ENCODE measurements at places on chromosomes 2 and 18. TPM values are rescaled to one million over a fixed set of nuclear protein-coding genes. Genes with fewer than 3 reads are reported as not detected.

GRCh38 chr2:1223791-1224190 lies 189.5 kb upstream of the TPO start:
- H3K36me3 ChIP-seq = no peaks in the 10 kb centered on the region
- no peak overlapping the region for H3K4me3 ChIP-seq
- H3K27me3 ChIP-seq = no peaks in the 10 kb centered on the region
- no peak for DNase-seq
- H3K27ac ChIP-seq = no peak overlapping the region

GRCh38 chr2:233819884-233820773 lies 34.2 kb downstream of the HJURP start:
- DNase-seq = no peak
- no peaks in the 10 kb centered on the region for H3K27me3 ChIP-seq
- no peak overlapping the region for H3K4me3 ChIP-seq
- no peak overlapping the region for H3K27ac ChIP-seq

DNA sequence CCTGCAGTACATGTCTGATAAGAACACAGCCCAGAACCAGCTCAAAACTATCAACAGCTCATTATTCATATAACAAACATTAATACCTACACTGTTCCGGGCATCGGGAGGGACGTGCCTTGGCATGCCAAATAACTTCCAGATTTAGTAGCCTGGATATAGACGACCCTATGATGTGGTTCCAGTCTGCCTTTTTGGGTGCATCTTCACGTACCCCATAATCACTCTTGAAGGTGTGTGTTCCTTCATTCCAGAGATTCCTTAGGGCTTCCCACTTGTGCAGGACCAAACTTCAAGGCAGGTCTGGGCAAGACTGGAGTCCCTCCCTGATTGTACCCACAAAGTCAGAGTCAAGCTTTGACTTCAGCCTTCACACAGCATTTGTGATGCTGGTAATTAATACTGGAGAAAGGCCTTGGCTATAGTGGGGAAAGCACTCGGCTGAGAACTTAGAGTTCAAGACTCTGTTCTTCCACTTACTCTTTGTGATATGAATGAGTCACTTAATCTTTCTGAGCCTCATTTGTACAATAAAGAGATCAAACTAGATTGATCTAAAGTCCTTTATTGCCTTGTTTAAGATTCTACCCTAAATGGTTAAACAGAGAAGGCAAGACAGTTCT lies 27.7 kb upstream of the SPATS2L start:
- H3K4me3 ChIP-seq = no peak overlapping the region
- H3K36me3 ChIP-seq = no peaks in the 10 kb centered on the region
- H3K4me1 ChIP-seq = no peaks in the 10 kb centered on the region
- H3K27me3 ChIP-seq = peaks cover 8% of the 10 kb centered on the region
- DNase-seq = no peak

GRCh38 chr2:174636987-174637386 lies 39.4 kb upstream of the WIPF1 start:
- H3K27me3 ChIP-seq = no peaks in the 10 kb centered on the region
- no peak overlapping the region for H3K4me3 ChIP-seq
- DNase-seq = no peak
- H3K4me1 ChIP-seq = peaks cover 40% of the 10 kb centered on the region
- H3K36me3 ChIP-seq = peaks cover 18% of the 10 kb centered on the region

DNA sequence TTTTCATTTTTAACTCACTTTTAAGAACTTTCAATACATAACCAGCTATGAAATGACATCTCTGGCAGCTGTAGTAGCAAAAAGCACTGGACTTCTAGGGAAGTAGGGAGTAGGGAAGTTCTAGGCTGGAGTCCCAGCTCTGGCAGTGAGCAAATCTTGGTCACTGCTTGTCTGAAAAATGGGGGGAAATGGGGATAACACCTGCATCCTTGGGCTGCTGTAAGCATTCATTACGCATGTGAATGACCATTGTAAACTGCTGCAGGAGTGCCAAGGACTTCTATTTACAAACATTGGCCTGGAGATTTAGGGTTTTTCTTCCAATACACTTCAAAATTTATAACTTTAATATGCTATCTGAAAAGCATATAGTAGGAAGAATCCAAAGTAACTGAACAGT lies 972 bp upstream of the MPP4 start:
- H3K4me3 ChIP-seq = no peak overlapping the region
- peaks cover 3% of the 10 kb centered on the region for H3K36me3 ChIP-seq
- H3K4me1 ChIP-seq = no peaks in the 10 kb centered on the region
- H3K27ac ChIP-seq = no peak overlapping the region
- no peak for DNase-seq

GRCh38 chr2:62424899-62425298 lies 81.1 kb downstream of the TMEM17 start:
- no peak overlapping the region for H3K27ac ChIP-seq
- H3K4me1 ChIP-seq = no peaks in the 10 kb centered on the region
- no peak for DNase-seq
- H3K27me3 ChIP-seq = no peaks in the 10 kb centered on the region
- no peaks in the 10 kb centered on the region for H3K36me3 ChIP-seq

LIMS4 gene
- 1.1 TPM for total RNA-seq

GRCh38 chr2:71254078-71254477 lies 27.2 kb upstream of the PAIP2B start:
- no peak overlapping the region for H3K27ac ChIP-seq
- H3K4me1 ChIP-seq = no peaks in the 10 kb centered on the region
- no peaks in the 10 kb centered on the region for H3K36me3 ChIP-seq
- H3K4me3 ChIP-seq = no peak overlapping the region

VAMP5 gene
- total RNA-seq = 18.4 TPM

WIPF1 gene
- 167 TPM for total RNA-seq

RAD51AP2 gene
- not detected for total RNA-seq

DNA sequence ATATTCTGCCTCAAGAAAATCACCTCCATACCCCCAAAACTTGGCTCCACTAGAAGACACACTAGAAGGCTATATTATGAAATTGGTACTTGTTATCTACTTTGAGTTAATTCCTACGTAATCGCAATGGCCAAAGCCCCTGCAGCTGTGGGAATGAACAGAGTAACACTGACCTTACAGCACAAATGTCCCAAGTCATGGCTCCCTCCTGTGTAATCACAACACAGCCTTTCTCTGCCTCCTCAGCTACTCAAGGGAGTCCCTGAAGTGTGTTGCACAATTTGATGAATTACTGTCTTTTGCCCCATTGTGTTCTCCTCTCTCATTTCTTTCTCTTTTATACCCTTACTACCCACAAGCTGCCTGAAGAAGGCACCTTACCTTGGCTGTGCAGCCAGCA lies 375.2 kb downstream of the ARHGAP15 start:
- H3K27ac ChIP-seq = no peak overlapping the region
- peaks cover 30% of the 10 kb centered on the region for H3K36me3 ChIP-seq
- DNase-seq = no peak
- no peak overlapping the region for H3K4me3 ChIP-seq

- H3K27ac ChIP-seq = no peak overlapping the region
- no peaks in the 10 kb centered on the region for H3K27me3 ChIP-seq
- no peaks in the 10 kb centered on the region for H3K36me3 ChIP-seq
- H3K4me1 ChIP-seq = no peaks in the 10 kb centered on the region
Measured at GRCh38 chr2:132560562-132560961, 109.4 kb downstream of the LYPD1 start.

ABHD3 gene
- total RNA-seq = 14.3 TPM

GRCh38 chr2:173696274-173696673 lies 268.9 kb downstream of the SP3 start:
- H3K4me3 ChIP-seq = no peak overlapping the region
- DNase-seq = no peak
- H3K27me3 ChIP-seq = no peaks in the 10 kb centered on the region
- H3K36me3 ChIP-seq = no peaks in the 10 kb centered on the region

DNA sequence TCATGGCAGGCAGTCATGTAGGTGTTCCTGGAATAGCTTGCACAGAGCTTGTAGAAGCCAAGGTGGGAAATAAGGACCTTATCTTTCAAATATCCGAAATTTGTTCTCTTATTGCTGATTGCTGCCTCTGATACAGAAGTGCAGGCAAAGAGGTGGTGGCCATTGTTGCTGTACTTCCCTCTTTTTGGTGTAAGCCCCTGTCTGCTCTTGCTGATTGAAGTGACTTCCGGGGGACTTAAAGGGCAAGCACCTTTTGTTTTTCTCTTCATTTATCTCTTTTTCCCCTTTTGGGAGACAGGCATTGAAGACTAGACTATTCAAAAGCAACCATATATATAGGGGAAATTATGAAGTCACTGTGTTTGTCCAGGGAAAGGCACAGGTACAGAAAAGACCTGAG lies 131.6 kb upstream of the OTX1 start:
- H3K4me3 ChIP-seq = no peak overlapping the region
- no peaks in the 10 kb centered on the region for H3K27me3 ChIP-seq
- no peaks in the 10 kb centered on the region for H3K4me1 ChIP-seq
- H3K27ac ChIP-seq = no peak overlapping the region
- H3K36me3 ChIP-seq = peaks cover 37% of the 10 kb centered on the region

DNA sequence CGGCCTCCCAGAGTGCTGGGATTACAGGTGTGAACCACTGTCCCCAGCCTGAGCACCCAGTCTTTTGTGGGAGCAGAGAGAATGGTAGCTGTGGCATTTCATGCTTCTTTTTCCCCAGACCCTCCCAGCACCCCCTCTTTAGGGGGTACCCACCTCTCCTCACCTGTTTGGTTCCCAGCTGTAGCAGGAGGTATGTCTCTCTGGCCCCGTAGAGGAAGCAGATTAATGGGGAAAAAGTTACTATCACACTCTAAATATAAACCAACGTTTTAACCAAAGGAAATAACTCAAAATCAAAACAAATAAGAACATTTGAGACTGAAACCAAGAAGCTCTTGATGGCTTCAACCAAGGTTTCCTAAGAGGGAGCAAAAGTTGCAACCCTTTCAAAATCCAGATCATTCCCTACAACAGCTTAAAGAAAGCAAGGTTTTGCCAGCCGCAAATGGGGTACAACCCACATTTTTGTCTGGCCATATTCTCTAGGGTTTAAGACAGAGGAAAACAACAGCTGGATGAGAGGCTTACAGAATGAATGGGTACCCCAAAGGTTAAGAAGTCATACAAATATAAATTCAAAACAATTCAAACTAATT lies 8.0 kb downstream of the RNF125 start:
- peak overlapping the region; percentile 57 for H3K4me3 ChIP-seq
- H3K4me1 ChIP-seq = peaks cover 54% of the 10 kb centered on the region
- DNase-seq = no peak
- H3K27ac ChIP-seq = no peak overlapping the region

GRCh38 chr2:147998203-147998602 lies 22.3 kb downstream of the ORC4 start:
- no peaks in the 10 kb centered on the region for H3K27me3 ChIP-seq
- peaks cover 38% of the 10 kb centered on the region for H3K4me1 ChIP-seq
- H3K27ac ChIP-seq = no peak overlapping the region
- H3K36me3 ChIP-seq = peaks cover 27% of the 10 kb centered on the region
- no peak overlapping the region for H3K4me3 ChIP-seq
- DNase-seq = no peak

SLC35F5 gene
- 12.1 TPM for total RNA-seq

DNA sequence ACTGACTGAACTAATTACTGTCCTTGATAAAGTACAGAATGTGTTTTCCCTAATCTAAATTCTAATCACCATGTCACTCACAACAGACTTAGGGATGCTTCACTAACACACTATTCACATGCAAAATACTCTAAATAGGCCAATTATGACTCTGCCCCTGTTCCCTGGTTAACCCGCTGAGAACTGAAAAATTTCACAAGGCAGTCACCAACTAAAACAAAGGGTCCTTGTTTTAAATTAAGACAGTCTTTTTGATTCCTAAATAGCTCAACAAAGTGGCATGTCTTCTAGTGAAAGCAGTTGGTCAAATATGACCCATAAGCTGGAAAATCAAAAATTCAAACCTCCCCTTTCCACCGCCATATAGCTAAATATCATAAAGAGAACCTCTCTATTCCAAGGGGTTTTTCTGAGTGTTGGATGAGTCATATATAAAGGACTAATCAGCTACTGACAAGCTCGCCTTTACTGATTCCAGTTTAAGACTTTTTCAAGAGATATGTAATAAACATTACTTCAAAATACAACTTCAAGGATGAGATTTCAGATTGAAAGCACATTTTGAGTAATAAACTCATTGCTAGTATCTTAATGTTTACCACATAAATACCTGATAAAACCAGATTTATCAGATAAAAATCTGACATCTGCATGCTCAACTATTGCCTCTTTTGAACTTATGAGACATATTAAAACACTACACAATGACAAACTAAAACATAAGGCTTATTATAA lies 235.8 kb downstream of the TCF4 start:
- peaks cover 22% of the 10 kb centered on the region for H3K27me3 ChIP-seq
- H3K4me1 ChIP-seq = no peaks in the 10 kb centered on the region
- H3K36me3 ChIP-seq = no peaks in the 10 kb centered on the region
- H3K27ac ChIP-seq = no peak overlapping the region
- no peak for DNase-seq

ITGA6 gene
- 16.8 TPM for total RNA-seq

SAG gene
- not detected for total RNA-seq

TUBB8B gene
- total RNA-seq = not detected

DNA sequence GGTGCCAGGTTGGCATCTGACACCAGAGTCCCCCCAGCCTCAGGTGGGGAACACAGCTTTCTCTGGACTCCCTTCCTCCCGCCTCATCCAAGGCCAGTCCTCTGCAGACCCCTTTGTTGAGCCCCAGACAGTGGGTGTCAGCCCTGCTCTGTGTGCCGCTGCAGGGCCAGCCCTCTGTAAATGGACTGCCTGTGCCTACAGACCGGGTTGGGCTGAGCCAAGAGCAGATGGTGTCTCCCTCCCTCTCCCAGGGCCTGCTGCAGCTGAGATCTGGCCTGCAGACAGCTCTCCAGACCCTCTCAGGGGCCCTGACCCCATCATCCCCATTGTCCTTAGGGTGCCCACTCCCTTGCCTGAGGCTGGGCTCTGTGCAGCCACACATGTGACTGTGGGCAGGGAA lies 160.8 kb downstream of the KLHL29 start:
- no peak overlapping the region for H3K4me3 ChIP-seq
- H3K4me1 ChIP-seq = no peaks in the 10 kb centered on the region
- H3K36me3 ChIP-seq = no peaks in the 10 kb centered on the region
- H3K27me3 ChIP-seq = no peaks in the 10 kb centered on the region
- DNase-seq = no peak
- peak overlapping the region; percentile 4 for H3K27ac ChIP-seq

NEB gene
- 0.22 TPM for total RNA-seq

DNA sequence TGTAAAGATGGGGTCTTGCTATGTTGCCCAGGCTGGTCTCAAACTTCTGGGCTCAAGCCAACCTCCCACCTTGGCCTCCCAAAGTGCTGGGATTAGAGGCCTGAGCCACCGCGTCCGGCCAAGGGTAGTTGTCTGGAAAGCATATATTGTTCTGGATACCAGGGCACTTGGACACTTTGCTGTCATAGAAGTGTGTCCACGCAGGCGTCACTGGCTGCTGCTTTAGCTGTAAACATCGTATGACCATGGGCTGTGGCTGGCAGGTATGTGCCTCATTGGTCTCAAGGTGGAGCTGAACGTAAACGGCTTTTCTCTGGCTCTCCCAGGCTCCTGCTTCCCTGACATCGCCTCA lies 3.2 kb upstream of the GPR35 start:
- H3K4me1 ChIP-seq = peaks cover 54% of the 10 kb centered on the region
- peak overlapping the region; percentile 91 for H3K27ac ChIP-seq
- H3K36me3 ChIP-seq = peaks cover 4% of the 10 kb centered on the region

Data from activated naive CD4-positive, alpha-beta T cell treated with anti-CD3 and anti-CD28 coated beads for 36 hours (primary cell).